Right lung (tissue), 10 donors: ENCODE measurements at places on chromosomes 12 and 14.

- no peak for DNase-seq
Measured at GRCh38 chr12:53059434-53060063, 9.7 kb downstream of the TNS2 start.

DNA sequence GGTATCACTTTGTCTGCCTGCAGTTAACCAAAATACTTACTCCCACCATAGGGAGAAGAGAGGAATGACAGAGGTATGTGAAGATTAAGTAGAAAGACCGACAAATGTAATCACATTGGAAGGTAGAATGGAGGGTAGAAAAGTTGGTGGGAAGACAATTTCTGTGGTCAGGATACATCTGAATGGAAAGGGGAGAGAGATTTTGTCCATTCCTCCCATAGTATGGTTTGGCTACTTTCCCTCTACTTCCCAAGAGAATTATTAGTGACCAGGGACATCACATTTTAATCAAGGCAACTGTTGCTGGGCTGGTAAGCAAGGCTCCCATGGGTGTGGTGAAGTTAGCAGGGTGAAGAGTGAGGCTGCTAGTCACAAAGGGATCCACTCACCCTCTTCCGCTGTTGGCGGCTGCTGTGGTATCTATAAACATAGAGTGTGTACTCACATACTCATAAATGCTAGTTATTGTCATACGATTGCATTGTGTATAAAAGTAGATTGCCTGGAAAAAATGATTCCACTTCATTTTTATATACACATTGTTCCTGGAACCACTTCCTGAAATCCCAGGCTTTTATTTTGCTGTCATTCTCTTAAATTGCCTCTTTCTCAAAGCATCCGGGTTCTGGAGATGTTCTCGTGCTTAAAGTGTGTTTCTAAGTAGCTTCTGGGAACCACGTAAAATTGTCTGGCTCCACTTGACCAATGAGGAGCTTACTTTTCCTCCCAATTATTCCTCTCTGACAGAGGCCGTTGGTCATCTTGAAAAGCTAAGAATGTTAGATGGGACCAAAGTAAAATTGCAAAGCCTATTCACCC, 413.1 kb downstream of the ZFP36L1 start:
- DNase-seq, result no peak

DNA sequence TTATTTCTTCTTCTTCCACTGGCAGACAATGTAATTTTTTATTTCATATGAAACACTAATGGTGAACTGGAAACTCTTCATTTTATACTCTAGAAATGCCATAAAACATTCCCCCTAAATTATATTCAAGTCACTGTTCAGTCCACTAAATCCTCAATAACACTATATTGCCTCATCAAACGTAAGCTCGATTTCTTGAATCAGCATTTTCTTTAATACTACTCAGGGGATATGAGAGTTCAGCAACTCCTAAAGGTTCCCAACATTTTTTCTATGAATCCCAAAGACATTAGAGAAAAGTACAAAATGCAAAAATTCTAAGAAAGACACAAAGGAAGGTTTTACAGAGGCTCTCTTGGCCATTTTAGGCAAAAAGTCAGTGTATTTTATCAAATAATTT, 59.3 kb downstream of the PRICKLE1 start:
- no peak for DNase-seq

DNA sequence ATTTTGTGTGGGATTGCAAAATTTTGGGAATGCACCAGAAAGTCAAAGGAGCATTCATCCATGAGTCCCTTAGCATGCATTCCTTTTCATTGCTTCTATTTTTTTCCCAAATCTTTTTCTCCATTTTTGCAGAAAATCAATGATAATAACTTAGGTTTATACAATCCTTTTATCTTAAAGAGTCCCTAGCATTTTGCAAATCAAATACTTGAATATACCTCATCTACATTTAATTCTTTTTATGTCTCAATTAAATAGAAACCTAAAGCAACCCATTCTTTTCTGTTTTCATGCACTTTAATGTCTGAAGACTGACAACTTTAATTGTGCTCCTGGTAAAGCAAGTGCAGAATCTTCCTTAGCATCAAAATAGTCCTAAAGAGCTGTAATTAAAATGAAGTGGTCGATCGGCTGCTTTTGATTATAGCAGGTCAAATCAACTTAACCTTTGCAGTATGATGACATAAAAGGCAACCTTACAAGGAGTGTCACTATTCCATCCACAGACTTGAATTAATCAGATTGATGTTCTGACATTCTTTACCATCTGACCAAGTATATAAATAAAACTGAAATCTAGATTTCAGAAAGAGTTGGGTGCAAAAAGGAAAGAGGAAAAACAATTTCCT, 168.4 kb downstream of the ALG10B start:
- DNase-seq, result no peak

DNA sequence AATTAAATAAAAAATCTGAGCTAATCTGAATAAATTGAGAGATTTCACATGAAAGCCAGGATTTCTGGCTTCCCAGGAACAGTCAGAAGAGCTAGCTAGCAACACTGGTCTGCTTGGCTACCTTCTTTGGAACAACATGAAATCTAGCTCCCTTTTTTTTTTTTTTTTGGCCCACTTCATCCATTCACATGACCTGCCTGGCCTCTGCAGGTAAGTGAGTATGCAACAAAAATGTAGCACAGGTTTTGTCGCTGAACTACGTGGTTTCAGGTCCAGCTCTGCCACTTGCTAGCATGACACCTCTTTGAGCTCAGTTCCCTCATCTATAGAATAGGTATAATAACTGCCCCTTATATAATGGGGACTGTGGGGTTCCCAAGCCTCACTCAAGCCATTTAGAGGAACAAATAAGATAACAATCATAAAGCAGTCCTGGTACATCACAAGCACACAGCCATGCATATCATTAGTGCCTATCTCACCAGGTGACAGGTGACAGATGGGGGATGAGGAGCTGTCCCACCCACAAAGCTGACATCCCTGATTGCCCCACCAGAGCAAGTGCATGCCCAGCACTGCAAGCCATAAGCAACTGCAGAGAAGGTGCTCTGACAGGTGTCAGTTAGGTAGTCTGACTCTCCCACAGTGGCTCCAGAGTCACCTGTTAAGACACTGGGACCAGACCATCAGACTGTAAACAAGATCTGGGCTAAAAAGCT, 25.6 kb downstream of the PXN start:
- DNase-seq, result no peak

DNA sequence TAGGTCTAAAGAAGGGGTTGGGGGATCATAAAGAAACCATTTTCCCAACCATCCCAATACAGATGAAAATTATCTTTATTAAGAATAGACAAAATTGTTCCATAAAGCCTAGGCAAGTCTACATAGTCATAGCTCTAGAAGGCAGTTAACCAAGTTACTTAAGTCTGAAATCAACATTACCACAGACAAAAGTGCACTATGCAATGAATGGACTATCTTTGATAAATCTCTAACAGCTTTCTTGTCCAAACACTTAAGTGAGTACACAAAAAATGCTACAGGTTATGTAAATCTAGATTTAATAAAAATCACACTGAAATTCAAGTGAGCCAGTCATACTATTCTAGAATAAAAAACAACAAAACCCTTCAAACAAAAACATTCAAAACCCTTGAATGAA, 87.0 kb upstream of the GPHB5 start:
- DNase-seq, result no peak

DNA sequence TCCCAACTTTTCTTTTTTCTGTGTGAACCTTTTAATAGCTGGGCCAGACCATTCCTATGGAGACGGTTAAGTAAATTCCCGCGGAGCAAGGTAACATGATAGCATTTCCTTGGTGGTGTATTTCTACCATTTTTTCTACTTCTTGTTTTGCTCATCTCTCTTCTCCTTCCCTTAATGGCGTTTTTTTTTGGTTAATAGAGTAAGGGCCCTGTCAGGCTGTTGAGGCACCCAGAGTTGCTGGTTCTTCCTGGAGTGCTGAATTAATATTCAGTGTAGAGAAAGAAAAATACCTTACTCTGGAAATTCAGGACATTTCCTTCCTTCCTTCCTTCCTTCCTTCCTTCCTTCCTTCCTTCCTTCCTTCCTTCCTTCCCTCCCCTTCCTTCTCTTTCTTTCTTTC, 137.6 kb downstream of the KTN1 start:
- DNase-seq, result no peak

DNA sequence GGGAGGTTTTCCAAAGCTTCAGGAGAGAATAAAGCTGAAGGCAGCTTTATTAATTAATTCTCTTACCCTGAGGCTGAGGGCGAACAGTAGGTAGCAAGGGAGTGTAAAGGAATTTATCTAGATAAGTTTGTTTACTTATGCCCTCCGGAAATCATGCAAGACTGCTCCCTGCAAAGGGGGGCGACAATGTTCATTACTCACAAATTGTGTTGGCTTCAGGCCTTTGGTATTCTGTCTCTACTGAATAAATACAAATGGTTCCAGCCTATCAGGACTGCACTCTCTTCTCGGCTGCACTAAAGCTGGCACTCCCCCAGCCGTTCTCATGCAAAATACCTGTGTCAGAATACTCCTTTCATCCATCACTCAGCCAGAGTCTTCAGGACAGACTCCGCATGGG, 120.8 kb downstream of the PPHLN1 start:
- no peak for DNase-seq

DNA sequence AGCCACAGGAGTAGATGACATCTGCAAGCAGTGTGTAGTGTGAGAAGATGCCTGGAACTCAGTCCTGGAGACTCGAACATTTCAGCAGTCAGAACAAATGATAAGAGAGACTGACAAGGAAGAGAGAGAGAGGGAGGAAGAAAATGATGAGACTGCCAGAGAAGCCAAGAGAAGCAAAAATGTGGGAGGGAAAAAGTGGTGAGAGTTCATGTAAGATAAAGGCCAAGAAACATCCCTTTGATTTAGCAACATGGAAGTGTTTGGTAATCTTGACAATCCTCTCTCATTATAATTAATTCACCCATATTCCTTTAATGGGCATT, 42.6 kb downstream of the LIMA1 start:
- no peak for DNase-seq

- DNase-seq, result peak; percentile 71
Measured at GRCh38 chr12:132617822-132618682, 524 bp upstream of the P2RX2 start.

DNA sequence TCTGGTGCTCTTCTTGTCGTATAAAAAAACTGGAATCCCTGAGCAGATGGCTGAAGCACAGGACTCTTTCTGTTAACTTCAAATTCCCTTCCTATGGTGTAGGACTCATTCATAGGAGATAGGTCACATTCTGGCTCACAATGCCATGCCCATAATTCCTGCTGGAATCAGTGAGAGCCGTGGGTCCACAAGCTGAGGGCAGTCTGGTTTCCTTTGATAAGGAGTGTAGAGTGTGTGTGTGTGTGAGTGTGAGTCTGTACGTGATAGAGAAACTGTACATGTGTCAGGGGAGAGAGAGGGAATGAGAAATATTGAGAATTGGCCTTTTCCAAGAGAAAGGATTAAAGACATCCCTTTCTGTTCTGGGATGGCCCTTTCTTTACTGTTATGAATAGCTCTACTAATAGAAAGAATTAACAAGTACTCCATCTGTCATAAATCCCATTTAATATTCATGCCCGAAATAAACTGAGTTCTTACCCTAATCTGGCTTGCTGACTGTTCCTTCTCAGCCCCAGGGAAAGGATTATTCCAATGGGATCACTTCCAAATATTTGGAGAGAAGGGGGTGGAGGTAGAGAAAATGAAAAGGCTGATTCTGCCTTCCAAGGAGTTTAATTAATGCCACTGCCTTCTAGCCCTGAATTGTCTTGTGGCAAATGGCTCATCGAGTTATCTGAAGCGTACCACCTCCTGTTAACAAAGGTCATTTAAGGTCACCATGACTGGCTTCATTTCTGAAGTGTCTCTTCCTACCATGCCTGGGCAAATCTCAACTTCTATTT, 79.0 kb downstream of the TMX1 start:
- DNase-seq, result no peak
